Foreskin fibroblast (primary cell): ENCODE measurements at places on chromosomes 6 and 20.

DNA sequence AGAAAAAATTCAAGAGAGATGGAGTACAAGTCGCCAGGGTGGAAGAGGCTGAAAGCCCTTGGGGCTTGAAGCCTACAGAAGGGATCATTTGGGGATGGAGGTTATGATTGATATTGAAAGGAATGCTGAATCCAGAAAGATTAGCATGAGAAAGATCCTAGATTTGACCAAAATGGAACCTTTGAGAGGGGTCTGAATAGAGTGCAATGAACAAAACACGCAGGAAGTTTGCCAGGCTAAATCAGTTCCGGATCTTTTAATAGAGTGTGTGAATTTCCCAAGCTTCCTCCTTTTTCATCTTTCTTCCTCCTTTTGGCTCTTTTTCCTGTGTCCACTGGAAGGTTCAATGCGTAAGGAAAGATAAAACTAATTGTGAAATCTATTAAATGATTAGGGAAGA, 15.3 kb downstream of the IPCEF1 start:
- DNase-seq = no peak

- DNase-seq = no peak
Observed at GRCh38 chr6:16292432-16292831, 54.0 kb downstream of the GMPR start.

DNA sequence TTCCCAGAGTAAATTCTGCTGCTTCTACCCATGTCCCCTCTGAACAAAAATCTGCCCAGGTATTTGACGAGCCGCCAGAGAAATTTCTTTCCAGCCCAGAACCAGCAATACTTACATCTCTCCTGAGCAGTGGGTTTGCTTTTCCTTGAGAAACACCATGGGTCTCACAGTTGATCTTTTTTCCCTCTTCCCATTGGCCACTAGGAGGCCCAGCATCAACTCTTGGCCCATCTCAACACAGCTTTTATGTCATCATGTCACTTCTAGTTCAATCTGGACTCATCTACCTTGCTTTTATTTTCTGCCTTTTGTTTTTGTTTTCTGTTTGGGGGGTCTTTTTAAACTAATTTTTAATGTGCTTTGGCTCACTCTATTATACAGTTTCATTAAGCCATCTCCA, 18.8 kb downstream of the MAFB start:
- no peak for DNase-seq

DNA sequence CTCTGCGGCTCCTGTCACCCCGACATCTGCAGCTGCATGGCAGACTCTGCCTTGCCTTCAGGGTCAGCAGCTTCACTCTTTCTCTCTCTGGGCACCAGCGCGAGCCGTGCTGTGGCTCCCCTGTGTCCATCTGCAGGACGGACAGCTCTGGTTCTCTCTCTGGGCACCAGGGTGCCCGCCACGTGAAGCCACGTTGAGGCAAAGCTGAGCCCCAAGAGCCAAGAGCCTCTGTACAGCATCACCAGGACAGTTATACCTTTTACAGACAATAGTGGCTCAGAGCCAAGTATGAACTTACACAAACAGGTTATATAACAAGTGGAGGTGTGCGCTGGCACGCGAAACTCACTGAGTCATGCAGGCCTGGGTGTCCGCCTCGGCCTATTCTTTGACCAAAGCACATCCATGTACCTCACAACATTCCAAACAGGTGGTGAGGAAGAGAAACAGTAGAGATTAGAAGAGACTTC, 50.8 kb downstream of the FAM50B start:
- no peak for DNase-seq

GRCh38 chr20:24766826-24767622, 182.0 kb upstream of the CST7 start:
- DNase-seq = no peak

- DNase-seq = no peak
Observed at GRCh38 chr6:63267046-63267445, 52.7 kb downstream of the LGSN start.

DNA sequence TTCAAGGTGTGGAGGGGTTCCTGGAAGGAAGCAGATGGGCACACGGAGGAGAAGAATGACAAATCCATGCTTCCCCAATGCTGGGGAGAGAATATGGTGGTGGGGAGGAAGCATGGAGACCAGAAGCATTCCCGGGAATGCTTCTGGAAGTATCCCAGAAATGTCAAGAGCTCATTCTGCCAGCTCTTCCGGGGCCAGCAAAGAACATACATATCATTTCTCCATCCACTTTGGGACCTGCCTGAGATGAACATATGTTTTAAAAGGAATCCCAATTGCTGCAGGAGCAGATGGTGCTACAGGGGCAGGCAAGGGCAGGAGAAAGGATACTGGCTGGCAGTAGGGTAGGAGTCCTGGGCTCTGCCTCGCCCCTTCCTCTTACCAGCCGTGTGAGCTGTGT, 37.9 kb upstream of the CCDC167 start:
- no peak for DNase-seq

GRCh38 chr6:97978855-97979271, 695.8 kb upstream of the MMS22L start:
- no peak for DNase-seq

- no peak for DNase-seq
Observed at GRCh38 chr6:13119549-13119948, 208.8 kb downstream of the TBC1D7 start.

DNA sequence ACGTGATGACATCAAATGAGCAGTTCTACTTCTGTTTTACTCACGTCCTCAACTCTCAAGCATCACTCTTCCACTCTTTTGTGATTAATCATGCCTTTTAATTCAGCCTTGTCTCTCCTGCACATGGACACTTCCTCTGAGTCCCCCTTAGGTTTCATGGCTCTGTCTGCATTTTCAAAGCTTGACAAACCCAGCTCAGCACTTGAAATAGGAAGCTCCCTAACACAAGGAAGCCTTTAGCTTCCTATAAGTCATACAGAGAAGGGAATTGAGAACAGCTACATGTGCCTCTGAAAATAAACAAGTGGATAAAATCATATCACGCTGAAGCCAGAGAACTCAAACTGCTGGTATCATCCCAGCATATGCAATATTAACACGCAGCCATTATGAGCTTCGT, 21.2 kb downstream of the KIF16B start:
- no peak for DNase-seq

DNA sequence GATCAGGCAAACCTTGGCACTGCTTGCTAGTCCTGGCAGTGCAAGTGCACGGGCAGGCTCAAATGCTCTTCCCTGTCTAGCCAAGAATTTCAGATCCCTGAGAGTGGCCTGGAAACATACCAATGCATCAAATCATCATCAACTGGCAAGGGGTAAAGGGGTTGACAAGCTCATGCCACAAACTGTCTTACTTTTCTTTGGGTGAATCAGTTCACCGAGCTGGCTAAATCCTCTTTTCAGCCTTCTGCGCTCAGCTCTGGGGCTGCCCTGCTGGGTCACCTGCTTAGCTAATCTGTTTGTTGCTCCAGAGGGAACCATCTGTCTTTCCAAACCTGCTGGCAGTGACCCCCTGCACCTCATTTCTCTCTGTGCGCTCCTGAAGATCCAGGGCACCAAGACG, 59.5 kb downstream of the LYRM4 start:
- DNase-seq = no peak

DNA sequence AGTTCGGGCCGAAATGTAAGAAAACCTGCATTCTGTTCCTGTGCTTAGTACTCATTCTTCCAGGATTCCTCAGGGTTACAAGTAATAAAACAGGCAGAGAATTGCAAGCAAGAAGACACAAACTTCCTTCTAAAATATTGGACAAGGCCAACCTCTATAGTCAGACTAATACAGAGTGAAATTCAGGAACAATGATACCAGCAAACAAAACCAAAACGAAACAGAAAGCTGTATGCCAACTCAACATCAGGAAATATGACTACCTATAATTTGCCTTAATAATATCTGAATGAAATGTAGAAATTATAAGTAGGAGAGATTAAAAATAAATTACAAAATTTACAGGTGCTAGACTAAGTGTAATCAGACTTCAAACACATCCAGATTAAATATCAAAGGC, 238.8 kb downstream of the HIVEP2 start:
- no peak for DNase-seq

DNA sequence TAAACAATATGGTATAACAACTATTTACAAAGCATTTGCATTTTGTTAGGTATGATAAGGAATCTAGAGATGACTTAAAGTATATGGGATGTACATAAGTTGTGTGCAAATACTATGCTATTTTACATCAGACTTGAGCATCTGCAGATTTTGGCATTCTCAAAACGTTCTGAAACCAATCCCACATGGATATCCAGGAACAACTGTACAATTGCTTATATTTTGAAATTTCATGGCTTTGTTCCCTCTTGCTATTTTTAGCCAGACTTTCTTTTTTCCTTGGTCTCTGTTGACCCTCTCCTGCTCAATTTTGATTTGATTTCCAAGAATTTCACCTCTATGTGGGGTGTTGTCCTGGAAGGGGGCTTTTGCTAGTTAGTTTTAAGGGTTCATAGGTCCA, 32.9 kb upstream of the UST start:
- no peak for DNase-seq

- no peak for DNase-seq
Observed at GRCh38 chr6:43311666-43312065, 3.0 kb upstream of the CRIP3 start.

GRCh38 chr6:47093169-47093568, 51.0 kb upstream of the ADGRF1 start:
- no peak for DNase-seq

GRCh38 chr6:147137986-147138385, 66.2 kb upstream of the STXBP5 start:
- no peak for DNase-seq

DNA sequence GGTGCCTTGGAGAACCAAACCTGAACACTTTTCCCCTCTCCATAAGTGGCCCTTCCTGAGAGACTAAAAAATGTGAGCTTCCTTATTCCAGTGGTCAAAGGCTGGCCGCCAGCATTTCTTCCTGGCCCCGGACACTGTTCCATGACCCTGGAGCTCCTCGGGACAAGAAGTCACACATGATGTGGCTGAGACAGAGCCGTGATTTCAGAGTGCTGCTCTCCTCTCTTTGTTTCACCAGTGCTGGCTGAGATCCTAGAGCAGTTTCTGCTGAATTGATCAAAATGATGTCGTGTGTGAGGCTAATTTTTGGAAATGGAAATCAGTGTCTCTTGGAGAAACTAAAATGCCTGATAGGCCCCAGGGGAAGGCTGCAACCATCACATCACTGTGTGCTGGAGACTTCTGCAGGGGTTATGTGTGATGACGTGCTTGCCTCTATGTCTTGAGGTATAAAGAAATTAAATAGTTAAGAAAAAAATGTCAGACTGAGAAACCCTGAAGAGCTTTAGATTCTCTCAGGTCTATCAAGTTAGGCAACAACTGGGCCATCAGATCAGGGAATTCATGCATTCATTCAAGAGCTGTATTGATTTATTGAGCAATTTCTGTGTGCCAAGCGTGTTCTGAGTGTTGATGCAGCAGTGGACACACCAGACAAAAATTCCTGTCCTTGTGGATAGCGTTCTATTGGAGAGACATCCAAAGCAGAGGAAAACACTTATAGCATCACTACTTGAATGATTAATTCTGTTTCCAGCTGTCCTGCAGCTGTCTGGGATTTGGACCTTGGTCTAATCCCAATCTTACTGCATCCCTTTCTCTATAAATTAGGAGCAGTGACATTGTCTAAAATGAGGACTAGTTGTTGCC, 72.7 kb upstream of the CCN6 start:
- peak; percentile 70 for DNase-seq

GRCh38 chr6:40409716-40410397, 177.3 kb downstream of the LRFN2 start:
- no peak for DNase-seq

DNA sequence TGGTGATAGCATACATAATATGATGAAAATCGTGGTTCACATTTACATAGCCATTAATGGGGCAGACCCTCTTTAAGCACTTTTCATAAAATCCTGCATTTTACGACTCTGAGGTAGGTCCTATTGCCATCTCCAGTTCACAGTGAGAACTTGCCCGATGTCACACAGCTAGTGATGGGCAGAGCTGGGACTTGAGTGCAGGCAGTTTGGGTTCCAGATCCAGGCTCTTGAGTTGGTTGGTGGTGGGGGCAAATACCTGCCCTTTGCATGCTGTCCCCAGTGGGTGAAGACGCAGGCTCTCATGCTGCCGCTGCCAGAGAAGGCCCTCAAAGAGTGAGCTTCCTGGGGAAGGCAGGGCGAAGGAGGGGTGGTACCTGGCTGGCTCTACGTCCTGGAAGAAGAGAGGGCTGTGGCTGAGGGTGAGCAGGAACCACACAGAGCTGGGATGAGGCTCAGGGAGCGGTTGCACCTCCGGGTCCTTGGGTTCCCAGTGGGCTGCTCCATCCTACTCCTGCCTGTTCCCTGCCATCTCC, 6.1 kb upstream of the BAK1 start:
- no peak for DNase-seq

- peak; percentile 48 for DNase-seq
Observed at GRCh38 chr6:147852772-147853171, 344.3 kb downstream of the SAMD5 start.

GRCh38 chr6:44012078-44012493, 115.2 kb downstream of the MRPL14 start:
- DNase-seq = peak; percentile 98

DNA sequence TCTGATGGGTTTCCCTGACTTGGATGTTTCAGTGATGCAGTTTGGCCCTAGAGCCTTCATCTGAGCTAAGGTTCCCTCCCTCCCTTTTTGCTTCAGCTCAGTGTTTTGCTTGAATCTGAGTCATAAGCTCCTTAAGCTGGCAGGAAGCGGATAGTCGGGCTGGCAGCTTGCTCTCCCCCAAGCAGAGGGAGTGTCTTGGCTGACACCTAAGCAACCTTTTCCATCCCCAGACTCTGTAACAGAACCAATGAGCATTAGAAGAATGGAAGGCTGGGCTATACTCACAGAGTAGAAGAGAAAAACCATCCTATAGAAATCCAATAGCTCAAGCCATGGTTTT, 98.3 kb downstream of the HAO1 start:
- peak; percentile 96 for DNase-seq

DNA sequence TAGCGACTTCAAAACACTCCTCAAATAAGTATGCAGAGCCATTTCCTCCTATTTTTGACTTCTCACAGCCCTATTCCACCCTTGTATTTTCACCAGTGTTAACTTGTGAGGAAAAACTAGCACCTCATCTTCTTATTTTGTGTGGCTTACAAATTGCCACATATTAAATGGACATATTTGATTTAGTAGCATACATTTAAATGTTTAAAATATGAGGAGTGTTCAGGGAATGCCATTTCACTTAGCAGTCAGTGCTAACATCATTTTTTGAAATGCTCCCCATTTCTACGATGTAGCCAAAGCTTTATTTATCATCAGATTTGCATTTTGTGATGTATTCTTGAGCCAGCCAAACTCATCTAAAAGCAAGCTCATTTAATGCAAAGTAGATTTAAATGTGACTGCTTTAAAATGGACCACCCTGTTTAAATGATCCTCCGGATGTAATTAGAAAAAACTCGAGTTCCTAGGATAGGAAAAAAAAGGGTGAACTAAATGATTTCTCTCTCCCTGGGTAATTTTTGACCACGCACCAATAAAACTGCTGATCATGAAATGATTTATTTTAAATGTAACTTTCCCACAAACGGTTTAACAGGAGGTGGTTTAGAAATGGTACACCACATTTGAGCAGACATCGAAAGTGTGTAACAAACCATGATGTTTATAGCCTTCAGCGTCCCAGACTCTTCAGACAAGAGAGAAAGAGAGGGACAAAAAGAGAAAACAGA, 172.6 kb downstream of the CD83 start:
- no peak for DNase-seq
